NCI-H1092 (cell line): ENCODE measurements at places on chromosomes 6 and 20.

GRCh38 chr6:108689272-108690161, 128.8 kb downstream of the FOXO3 start:
- no peak for DNase-seq

DNA sequence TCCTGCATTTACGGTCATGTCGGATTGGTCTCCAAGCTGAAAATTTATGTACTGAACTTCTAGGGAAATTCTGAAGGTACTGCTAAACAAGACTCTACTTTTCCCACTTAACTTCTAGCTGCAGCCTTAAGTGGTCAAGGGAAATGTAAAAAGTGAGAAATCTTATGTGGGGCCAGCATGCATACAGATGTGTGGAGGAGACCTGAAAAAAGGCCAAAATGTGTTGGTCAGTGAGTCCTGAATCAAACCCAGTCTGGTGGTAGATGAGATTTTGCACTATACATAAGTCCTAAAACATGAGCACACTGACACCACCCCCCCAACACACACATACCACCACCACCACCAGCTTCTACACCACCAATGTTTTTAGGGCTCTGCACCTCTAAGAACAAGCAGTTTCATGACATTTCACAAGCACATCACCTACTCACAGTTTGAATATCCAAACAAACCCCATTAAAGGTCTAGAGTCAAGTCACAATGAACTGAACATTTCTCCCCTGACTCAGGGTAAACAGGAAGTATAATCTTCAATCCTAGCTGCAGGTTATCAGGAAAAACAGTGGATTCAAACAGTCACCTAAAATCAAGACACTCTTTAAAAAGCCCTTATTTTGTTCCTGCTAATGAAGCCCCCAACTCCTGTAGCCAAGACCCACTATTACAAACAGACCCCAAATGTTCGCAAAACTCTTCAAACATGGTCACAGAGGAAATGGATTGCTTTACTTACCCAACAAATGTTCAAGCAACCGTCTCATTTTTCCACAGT, 1.6 kb downstream of the ZMYND8 start:
- DNase-seq = no peak

DNA sequence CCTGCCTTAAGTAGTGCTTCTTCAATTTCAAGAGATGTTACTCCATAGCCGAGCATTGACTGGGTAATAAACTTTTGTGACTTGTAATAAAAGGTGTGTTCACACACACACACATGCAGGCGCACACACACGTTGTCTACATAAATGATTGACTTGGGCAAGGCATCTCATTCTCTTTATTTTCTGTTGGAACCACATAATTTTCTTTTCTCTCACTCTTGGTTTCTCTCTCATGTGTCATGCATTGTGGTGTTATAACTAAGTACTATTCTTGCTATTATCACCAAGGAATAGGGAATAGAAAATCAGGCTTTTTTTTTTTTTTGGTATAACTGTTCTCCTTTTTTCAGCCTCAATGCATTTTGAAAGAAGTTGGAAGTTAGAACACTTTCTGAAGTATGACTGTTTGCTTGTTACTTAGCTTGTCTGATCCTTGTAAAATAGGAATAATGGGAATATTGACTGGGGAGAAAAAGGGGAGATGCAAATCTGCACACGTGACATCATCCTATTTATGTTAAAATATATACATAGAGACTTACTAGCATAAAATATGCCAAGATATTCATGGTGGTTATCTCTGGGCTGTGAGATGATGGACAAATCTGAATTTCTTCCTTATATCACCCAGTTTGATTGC, 26.1 kb upstream of the CD83 start:
- no peak for DNase-seq

DNA sequence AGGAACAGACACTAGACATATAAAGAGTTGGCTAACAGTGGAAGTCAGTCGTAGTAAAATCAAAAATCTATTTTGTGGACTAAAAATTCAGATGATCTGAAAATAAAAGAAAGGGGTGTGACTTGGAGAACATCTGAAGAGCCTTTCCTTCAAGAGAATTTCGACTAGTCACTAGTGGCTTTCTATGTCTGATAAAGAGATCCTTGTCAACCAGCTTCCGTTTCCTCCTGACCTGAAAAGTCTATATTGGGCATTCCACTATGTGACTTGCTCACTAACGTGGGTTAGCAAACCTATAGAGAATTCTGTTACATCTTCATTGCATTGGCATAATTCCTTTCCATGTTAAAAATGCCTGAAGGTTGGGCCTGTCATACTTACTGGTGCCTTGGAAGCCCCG, 25.9 kb downstream of the TRAF3IP2 start:
- no peak for DNase-seq
